ENCODE measurements at places on chromosomes 3 and 15.
A peak's percentile ranks its signal among the peaks of the same experiment; 100 is the strongest.

DNA sequence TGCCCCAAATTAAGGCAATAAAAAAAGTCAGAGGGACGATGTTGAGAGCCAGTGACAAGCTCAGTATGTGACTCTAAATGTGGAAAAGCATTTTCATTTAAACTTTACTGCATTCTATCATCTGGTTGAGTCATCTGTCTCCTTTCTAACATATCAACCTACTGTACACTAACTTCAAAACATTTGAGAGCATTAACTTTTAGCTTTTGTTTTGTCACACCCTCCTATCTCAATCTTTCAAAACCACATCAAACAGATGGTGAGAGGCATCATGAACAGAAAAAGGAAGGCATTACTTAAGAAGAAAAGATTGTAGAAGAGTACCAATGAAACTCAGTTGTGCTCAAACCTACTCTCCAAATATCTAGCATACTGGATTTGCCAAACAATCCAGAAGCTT lies 4.8 kb downstream of the LRRC58 start:
- DNase-seq = no peak

- DNase-seq = no peak
These were observed 220 bp downstream of the TP63 start for GRCh38 chr3:189631409-189631808.

- DNase-seq = no peak
These were observed 243.1 kb upstream of the SETMAR start for GRCh38 chr3:4060064-4060463.

GRCh38 chr3:97359977-97360376 lies 404.6 kb upstream of the ARL6 start:
- DNase-seq = no peak

DNA sequence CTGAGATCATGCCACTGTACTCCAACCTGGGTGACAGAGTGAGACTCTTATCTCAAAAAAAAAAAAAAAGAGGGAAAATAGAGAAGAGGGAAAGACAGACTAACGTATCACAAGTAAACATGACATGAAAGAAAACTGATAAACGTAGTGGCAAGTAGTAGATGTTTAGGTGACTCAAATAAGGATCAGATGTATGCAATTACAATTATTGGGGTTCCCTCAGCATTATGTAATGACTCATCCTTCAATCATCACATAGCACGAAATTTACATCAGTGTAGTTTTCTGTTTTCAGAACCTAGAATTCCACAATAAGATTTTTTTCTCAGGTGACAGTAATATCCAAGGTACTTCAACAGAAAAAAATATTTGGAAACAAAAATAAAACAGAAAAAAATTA lies 46.6 kb downstream of the DPP8 start:
- DNase-seq = no peak

- no peak for DNase-seq
These were observed 66.4 kb downstream of the BCHE start for GRCh38 chr3:165770781-165771180.

GRCh38 chr15:51046016-51046415 lies 48.7 kb downstream of the TNFAIP8L3 start:
- DNase-seq = no peak

GRCh38 chr15:79078763-79079410 lies 11.7 kb downstream of the RASGRF1 start:
- no peak for DNase-seq

- no peak for DNase-seq
These were observed 67.7 kb downstream of the EXOG start for GRCh38 chr3:38563886-38564270.

GRCh38 chr15:60316961-60317360 lies 80.8 kb downstream of the ANXA2 start:
- no peak for DNase-seq

- DNase-seq = no peak
These were observed 45.6 kb downstream of the HHLA2 start for GRCh38 chr3:108341911-108342310.

GRCh38 chr15:77617476-77618230 lies 15.1 kb downstream of the LINGO1 start:
- DNase-seq = no peak

DNA sequence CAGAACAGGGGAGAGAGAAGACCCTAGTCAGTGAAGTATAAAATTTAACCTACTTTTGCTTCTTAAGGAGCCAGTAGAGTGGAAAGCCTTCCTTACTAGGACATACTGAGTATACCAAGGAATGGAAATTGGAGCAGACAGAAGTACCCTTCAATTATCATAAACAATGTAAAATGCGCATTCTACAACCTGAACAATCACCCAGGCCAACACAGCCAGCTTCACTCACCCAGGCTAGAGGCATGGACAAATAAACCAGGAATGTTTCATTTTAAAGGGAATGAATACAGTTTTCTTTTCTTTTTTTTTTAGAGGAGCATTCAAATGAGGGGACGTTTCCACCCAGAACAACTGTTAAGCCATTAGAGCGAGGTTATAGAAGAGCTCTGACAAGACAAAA lies 41.9 kb upstream of the PLXND1 start:
- no peak for DNase-seq

DNA sequence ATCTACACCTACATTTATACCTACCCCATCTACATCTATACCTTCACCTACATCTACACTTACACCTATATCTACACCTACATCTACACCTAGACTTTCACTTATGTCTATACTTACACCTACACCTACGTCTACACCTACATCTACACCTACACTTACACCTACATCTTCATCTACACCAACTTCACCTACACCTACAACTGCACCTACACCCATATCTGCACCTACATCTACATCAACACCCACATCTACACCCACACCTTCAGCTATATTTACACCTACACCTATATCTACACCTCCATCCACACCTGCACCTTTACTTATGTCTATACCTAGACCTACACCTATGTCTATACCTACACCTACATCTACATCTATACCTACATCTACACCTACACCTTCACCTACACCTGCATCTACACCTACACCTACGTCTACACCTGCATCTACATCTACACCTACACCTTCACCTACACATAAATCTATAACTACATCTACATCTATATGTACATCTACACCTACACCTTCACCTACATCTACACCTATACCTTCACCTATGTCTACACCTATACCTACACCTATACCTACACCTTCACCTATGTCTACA lies 30.9 kb upstream of the PRR23E start:
- DNase-seq = no peak

DNA sequence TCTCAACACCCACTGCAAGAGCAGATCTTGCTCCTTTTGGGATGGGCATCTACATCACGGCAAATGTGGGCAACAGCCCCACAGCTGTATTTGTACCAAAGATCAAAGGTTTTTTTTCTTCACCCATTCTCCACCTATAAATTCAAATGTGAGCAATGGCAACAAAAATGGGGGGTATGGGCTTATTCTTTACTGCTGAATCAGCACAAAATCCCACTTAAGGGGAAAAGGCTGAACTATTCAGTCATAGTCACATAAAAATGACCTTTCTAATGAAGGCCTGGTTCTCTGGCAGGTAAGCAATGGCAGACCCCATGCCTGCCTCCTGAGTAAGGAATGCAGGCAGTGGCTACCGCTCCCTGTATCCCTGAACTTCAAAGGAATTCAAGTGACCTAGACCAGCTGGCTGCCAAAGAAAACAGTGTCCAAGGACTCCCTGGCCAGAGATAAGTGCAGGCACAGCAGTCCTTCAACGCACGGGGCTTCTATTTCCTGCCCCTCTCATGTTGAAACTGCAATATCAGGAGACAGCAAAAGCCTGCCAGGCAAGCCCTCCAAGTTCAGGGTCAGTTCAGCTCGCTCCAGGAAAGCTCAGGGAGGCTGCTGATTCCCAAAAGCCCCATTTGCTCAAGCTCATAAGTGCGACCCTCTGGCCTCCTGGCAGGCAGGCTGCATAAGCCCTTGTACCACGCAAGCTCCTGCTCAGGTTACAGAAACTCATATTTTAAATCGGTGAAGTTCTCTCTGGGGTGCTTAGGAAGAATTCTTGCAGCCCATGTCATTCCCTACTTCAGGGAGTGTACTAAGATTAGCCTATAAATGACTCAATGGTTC lies 134.1 kb downstream of the PDZRN3 start:
- no peak for DNase-seq

- no peak for DNase-seq
These were observed 32.9 kb downstream of the MTHFS start for GRCh38 chr15:79863886-79864285.

DNA sequence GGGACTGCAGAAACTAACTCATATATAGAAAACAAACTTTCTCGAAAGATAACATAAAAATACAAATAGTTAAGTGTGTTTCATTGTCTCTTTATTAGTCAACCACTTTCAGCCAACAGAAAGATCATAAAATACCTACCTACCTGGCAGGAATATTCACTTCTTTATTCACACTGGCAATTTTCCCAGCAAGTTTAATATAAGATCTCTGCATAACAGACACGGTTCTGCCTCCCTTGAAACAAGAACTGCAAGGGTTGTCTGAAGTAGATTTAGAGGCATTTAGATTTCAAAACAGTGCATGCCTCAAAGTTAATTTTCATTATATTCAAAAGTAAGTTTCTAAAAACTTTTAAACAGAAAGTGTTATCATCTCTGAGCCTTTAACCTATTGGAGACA lies 7.1 kb downstream of the NPTN start:
- no peak for DNase-seq

DNA sequence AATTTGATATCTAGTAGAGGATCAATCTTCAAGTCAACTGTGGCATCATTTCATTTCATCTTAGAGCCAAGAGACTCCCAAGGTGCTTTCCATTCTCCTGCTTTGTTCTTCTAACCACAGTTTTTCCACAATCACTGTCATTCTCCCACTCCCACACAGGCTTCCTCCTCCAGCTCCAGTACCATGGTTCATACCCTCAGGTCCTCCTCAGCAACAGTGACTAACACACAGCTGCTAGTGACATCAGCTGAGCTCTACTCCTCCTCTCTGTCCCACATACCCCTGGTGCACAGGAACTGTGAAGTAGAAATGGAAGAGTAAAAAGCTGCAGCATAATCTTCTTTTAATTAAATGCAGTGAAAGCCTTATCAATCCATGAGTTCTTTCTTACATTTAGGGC lies 200.2 kb upstream of the DPH6 start:
- no peak for DNase-seq

DNA sequence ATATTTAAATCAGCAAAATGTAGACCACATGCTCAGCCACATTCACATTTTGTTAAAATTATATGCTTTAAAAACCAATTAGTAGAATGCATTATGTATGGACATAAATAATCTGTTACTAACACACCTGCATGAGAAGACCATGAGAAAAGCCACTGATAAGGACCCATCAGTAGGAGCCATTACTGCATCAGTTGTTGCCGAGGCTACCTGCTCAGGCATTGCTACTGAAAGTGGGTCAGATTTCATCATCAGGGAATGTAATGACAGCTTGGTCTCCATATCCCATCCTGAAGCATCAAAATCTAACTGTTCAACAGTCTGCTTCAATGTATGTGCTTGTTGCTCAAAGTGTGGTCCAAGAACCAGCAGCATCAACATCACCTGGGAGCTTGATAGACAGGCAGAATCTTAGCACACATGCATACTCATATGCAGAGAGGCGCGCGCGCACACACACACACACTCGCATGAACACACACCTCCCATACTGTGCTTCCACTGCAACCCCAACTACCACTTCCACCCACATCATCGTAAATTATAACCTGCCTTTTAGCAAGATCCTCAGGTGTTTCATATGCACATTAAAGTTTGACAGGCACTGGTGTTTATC lies 72.4 kb upstream of the FOXB1 start:
- DNase-seq = no peak

GRCh38 chr15:81197255-81197630 lies 564 bp downstream of the IL16 start:
- no peak for DNase-seq

DNA sequence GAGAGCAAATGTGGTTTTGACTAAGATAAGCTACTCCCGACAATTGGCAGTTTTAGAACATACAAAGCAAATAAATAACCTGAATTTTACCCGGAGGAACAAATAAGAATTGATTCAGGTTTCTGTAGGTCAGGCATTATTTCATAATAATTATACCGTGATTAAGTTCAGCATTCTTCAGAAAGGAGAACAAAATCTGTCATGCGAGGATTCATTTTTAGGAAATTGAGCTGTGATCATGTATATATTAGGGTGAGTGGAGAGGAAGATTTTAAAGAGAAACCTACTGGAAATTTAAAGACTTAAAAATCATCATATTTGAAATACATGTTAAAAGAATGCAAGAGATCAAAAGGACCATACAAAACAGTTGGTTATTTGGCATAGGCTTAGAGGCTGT lies 20.5 kb downstream of the ZNF609 start:
- no peak for DNase-seq

- no peak for DNase-seq
These were observed 29.7 kb upstream of the MDFIC2 start for GRCh38 chr3:70342149-70342548.

DNA sequence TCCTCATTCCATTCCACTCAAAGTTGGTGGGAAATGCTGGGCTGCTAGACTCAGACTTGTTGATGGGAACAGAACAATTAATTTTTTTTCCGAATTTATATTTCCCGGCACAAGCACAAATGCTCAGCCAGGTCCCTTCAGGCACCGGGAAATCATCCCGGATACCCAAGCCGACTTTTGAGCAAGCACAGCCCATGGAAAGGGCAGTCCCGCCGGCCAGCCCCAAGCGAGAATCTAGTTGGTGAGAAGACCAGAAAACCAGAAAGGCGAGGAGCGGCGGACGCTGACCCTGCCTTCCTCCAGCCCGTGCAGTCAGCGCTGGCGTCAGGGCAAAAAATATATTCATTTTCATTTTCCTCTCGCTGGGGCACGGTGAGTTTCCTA lies 763 bp upstream of the ZIC4 start:
- no peak for DNase-seq

GRCh38 chr15:42202653-42203052 lies 5.5 kb downstream of the VPS39 start:
- DNase-seq = no peak

- no peak for DNase-seq
These were observed 60.4 kb downstream of the MESD start for GRCh38 chr15:80929225-80929624.

GRCh38 chr3:25472153-25472552 lies 44.1 kb downstream of the RARB start:
- no peak for DNase-seq

DNA sequence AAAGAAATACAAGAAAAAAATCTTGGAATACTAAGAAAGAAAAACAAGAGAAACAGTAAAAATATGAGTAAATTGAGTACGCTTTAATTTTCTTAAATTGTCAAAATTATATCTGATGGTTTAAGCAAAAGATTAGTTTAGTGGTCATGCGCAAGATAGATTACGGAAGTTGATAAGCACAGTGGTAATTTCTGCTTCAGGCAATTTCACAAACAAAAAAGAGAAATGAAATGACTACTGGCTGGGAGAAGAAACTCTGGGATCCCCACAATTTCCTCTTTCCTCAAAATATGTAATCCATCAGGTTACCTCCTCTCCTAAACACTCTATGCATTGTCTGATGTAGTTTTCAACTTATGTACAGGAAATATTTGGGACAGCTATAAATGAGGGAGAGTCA lies 9.0 kb downstream of the MYD88 start:
- no peak for DNase-seq

GRCh38 chr15:41934843-41935242 lies 37.5 kb downstream of the EHD4 start:
- peak; percentile 55 for DNase-seq

GRCh38 chr3:119098619-119099222 lies 47.2 kb upstream of the TEX55 start:
- DNase-seq = no peak

- no peak for DNase-seq
These were observed 544 bp upstream of the MYO1E start for GRCh38 chr15:59373215-59373614.

Measured in stimulated activated CD4-positive, alpha-beta T cell treated with anti-CD3 and anti-CD28 coated beads, Interleukin-12 subunit alpha, Interleukin-12 subunit beta, amount 100 ng/mL, for 48 hours (primary cell).